ENCODE measurements at places on chromosomes 1 and 21. TPM values are rescaled to one million over a fixed set of nuclear protein-coding genes. Genes with fewer than 3 reads are reported as not detected.
A peak's percentile ranks its signal among the peaks of the same experiment; 100 is the strongest.

GRCh38 chr1:36988741-36989193, 45.5 kb downstream of the GRIK3 start:
- no peak for DNase-seq

GRCh38 chr21:33558777-33559421, 16.1 kb downstream of the SON start:
- no peak for DNase-seq

DNA sequence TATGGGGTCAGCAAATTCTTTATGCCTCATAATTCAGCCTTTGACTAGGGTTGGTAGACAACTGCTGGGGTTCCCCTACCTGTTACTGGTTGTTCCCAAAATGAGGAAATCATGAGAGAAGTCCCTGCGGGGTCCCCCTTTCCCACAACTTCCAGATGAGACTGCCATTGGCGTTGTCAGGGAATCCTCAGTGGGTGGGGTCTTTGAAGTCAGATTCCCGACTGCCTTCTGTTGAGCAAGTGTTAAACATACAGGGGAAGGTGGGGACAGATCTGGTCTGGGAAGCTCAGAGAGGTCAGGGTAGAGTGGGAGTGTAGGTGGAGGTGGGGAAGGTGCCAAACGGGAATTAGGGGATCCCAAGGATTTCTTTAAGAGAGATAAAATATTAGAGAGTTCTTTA, 14.7 kb downstream of the HSD3B2 start:
- DNase-seq: no peak

- DNase-seq: no peak
Measured at GRCh38 chr1:15038232-15039016, 115.1 kb upstream of the TMEM51 start.

DNA sequence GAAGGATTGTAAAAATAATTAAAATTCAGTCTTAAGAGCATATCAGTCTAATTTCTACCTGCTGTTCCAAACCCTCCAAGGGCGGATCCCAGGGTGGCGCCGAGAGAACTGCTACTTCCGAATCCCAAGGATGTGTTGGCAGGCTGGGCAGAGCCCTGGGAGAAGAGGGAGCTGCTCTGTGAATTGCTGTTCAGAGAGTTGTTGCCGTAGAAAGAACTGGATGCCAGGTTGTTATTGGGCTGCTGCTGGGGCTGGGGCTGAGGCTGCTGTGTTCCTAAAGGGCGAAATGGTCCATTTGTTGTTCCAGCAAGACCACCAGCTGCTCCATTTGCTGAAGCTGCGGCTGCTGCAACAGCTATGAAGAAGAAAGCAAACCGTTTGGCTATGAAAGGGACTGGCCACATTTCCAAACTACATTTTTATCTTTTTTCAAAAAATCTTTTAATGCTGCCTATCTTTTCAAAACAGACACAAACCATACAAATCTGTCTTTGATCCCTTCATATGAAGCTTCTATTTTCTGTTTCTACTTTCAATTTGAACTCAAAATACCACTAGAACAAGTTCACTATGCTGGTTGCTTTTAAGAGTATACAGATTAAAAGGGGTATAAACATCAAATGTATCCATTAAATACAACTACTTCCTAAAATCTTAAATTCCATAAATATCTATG, 57.5 kb upstream of the SDC3 start:
- no peak for DNase-seq

DNA sequence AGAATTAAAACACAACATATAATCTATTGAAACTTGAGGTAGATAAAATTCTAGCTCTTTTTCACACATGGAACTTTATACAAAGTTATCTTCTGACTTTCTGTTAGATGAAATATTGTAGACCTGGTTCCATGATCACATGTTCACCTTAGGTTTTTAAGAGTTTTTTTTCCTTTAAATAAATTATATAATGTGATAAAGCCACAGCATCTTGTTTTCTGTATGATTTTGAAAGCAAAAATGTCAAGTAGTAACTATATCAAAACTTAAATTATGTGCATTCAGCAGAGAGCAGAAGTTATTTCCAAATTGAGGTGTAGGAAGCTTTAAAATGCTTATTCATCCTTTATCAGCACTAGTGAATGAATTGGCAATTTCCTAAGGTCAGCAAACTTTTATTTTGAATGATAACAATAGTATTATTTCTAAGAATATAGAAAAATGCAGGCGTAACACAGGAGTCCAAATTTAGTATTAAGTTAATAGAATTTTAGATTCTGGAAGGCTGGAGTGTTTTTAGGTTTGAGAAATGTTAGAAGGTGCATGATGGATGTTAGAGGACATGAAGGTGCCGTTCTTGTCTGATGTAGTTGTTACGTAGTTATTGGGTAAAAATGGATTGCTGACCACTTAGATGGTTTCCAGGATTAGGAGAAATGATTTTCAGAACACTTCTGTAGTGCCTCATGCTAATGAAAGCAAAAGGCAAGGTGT, 17.5 kb downstream of the BACH1 start:
- DNase-seq: no peak

DNA sequence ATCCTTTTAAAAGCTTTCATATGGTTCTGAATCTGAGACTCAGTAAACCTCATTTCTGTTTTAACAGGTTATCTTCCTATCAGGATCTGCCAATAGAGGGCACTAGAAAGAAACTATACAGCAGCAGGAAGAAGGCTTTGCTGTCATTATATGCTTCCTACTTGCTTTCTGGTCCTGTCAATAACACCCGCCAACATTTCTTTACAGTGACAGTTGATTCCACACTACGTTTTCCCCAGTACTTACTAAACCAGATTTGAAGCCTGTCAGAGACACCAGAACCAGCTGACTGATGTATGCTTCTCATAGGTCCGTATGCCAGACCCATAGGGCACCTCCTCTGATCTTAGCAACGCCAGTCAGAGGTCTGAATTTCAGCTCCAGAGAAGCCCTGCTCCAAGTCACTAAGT, 341.0 kb upstream of the NEGR1 start:
- no peak for DNase-seq

DNA sequence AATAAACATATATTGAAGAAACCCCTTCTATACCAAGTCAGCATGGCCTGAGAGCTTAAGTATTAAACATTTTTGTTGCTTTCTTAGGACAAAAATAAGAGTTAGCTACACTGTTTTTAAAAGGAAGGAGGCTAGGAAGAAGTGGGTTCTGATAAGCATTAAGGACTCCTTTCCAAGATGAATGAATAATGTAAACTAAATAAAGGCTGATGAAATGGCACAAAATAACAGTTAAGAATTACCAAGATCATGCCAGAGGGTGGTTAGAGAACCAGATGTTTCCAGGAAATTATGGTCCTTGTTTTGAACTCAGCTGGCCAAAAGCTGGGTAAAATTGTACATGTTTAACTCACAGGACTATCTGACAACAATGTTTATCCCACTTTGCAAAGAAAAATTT, 114.1 kb upstream of the ETS2 start:
- DNase-seq: no peak

DNA sequence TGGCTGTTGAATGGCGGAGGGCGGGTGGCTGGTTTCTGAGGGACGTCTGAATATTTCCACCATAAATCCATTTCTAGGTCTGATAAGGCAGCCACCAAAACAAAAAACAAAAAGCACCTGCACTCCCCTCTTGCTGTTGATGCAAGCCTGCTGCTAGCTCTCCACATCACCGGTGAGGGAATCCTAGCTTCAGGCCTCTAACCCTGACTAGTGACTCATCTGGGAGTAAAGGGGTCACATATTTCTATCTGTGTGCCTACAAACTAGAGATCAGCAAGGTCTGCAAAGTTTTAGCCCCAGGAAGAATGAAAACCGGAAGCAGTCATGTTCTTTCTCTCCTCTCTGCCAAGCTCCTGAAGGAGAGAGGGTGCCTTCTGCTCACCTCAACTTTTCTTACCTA, 10.3 kb upstream of the ERMAP start:
- no peak for DNase-seq

- no peak for DNase-seq
Measured at GRCh38 chr1:224528900-224529299, 87.2 kb upstream of the CNIH3 start.

Gene SYTL1
- total RNA-seq: 105 TPM

Gene RPTN
- total RNA-seq: not detected

- DNase-seq: no peak
Measured at GRCh38 chr1:43622471-43622870, 27.5 kb upstream of the KDM4A start.

DNA sequence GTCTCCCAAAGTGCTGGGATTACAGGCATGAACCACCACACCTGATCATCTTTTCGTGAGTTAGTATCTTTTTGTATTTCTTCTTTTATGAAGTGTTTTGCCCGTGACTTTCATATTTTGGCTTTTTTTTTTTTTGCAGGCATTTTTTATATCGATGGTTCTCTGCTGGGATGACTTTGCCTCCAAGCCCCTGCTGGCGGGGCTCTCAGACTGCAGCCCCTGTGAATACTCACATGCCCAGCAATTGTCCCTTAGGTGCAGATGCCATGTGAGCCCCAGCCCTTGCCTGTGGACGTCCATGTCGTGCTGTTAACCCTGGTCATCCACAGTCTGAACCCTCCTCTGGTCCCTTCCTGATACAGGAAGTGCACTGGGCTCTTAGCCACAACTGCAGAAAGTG, 21.7 kb downstream of the CRYAA start:
- peak; percentile 4 for DNase-seq

- no peak for DNase-seq
Measured at GRCh38 chr1:36889478-36890226, 144.7 kb downstream of the GRIK3 start.

GRCh38 chr1:23554481-23555269, 4.6 kb downstream of the ID3 start:
- peak; percentile 87 for DNase-seq

DNA sequence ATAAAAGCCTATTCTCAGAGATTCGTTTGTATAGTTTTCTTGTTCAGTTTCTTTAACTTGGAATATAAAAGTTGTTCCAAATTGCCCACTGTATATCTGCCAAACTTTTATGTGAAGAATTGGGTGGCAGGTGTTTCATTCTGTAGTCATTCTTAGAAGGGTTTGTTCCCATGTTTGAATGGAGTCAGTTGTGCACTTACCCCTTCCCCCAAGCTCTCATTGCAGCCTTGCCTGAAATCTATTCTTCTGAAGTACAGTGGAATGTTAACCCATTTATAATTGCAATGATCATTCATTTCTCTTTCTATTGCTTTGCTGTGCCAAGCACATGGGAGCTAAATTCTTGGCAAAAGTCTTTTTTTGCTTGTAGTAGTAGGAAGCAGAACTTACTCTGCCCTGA, 375.3 kb upstream of the C1orf87 start:
- no peak for DNase-seq

DNA sequence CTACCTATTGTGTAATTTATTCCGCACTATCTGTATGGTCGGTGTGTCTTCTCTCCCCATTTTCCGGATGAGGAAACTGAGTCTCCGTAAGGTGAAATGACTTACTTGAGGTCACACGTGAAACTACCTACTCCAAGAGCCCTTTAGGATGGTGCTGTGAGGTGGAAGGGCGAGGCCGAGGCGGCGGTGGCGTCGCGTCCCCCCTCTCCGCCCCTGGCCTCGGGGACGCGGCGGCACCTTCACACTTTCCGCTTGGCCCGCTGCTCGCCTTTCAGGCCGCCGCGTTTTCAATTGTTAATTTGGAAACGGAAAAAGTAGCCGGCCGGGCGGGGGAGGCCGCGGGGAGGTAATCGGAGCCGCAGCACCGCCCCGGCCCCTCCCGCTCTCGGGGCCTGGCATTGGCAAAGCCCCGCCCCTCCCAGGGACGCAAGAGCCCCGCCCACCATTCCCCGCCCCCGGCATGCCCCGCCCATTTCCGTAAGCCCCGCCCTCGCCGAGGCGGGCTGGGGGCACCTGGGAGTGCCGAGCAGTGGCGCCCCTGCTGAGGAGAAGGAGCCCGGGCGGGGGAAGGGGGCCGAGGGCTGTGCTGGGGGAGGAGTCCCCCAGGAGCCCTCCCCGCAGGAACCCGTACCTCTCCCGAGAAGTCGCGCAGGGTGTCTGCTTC, 18.6 kb downstream of the KCNQ4 start:
- DNase-seq: peak; percentile 90

GRCh38 chr1:30888391-30888790, 20.2 kb downstream of the SDC3 start:
- no peak for DNase-seq

Gene ACTA1
- total RNA-seq: not detected

DNA sequence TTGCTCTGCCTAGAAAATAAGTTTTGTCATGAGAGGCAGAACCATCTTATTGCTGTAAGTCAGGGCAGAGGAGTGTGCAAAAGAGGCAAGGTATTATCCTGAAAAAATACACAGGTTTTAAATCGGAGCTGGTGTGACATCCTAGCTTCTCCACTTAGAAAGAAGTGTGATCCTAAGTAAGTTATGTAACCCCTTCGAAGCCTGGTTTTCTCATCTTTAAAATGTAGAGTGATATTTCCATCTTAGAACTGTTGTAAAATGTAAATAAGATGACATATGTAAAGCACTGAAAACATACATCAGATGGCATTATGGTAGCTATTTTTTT, 65.1 kb downstream of the IER5 start:
- DNase-seq: no peak

DNA sequence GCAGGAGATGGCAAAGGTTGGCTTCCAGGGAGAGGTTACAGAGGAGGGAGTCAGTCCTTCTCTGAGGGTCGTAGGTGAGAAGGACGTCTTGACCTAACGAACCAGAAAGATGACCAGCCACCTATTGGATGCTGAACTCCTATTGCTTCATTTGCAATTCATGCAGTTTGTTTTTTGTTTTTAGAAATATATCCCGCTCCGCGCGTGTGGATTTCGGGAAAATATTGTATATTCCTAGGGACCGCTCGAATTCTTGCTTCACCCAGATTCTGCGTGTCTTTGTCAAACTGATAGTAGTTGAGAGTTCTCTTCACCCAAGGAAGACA, 564 bp downstream of the DISP1 start:
- no peak for DNase-seq

Gene DCST1
- total RNA-seq: not detected

- no peak for DNase-seq
Measured at GRCh38 chr1:54461731-54462596, 55.8 kb upstream of the SSBP3 start.

DNA sequence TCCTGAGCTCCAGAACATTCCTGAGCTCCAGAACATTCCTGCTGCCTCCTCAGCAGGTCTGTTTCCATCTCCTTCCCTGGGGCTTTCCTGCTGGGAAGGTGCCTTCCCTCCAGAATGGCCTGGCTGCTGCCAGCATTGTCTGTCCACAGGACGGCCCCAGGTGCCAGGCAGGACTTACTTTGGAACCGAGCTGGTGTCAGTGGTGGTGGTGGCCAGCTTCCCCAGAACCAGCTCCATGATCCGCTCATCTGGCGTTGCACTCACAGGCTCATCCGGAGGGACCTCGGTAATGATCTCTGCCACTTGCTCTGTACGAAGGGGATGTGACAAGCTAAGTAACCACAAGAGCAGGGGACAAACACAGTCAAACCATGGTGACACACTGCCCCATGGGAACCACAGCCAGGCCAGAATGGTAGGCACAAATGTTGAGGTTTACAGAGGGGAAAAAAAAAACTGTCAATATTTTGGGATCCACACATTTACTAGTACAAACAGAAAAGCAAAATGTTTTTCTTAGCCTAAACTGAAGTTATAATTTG, 41.3 kb downstream of the PRDM15 start:
- no peak for DNase-seq
